CD4-positive, alpha-beta T cell treated with Interleukin-15 for 1 hour (primary cell): ENCODE measurements at places on chromosomes 13 and 19.
A peak's percentile ranks its signal among the peaks of the same experiment; 100 is the strongest.

GRCh38 chr13:43300865-43301264 is 277.5 kb downstream of the DNAJC15 start:
- DNase-seq, result no peak

DNA sequence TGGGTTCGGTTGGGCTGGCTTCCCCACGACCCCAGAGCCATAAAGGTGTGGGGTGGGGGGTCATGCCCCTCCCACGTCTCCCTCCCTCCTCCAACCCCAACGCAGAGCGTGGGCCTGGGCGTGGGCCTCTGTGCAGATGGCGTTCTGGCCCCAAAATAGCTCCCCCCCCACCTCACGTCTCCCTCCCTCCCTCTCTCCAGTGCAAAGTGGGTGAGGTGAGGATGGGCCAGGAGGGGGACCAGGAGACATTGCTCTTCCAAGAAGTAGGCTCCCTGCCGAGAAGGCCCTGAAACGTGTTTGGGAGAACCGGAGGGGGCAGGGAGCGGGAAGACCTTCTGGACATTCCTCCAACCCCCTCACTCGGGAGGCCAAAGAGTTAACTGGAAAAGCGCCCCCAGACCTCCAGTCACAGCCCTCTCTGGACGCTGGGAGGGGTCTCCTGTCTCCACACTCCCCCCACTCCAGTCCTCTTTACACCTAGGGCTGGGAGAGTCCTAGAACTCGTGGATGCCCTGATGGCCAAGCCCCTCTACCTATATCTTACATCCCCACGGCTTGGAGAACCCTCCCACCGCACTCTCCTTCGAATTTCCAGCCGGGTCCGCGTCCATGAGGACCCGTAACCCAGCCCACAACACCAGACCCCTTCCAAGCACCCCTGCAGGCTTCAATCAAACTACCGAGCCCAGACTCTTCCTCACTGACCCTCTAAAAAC is 855 bp downstream of the UNC13A start:
- DNase-seq, result no peak

GRCh38 chr13:49428041-49428763 is 15.7 kb downstream of the CAB39L start:
- no peak for DNase-seq

- peak; percentile 35 for DNase-seq
Observed at GRCh38 chr13:20945952-20946383, 43.4 kb upstream of the XPO4 start.

DNA sequence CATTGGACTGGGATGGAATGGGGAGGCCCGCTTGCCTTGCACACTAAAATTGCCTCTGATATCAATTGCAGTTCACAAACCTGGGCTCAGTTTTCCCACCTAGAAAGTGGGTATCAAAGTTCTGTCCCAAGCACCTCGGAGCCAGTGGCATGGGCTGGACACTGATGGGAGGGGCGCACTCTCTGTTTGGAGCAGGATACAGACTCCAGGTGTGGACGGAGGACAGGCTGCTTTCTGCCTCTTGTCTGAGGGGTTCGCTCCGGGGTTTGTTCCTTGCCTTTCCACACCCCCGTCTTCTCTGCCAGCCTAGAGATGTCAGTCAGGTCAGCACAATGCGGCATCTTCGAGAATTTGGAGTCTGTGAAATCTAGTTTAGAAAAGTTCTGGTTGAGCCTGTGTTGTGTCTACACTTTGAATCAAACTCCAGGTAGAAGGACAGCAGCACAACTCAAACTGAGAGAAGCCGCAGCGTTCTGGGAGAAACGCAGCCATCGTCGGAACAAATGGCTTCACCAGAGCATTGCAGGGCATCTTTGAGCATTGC is 141.9 kb downstream of the TEX29 start:
- no peak for DNase-seq

- DNase-seq, result no peak
Observed at GRCh38 chr19:21566073-21566472, 60.7 kb downstream of the ZNF429 start.

DNA sequence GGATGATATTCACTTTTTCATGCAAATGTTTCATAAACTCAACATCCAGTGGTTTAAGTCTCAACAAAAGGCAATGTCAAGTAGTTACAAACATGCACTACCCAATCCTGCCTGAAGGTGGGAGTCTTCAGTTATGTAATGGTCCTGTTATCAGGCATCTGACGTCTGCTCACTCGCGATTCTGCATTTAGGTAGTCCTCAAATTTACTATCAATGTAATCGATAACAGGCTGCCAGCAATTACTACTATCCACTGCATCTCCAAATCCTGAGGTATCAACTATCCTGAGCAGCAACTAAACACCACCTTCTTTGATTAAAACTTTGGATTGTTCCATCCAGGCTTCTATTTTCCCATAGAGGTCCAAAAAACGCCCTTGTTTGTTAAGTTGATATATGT is 51.2 kb downstream of the NLRP12 start:
- no peak for DNase-seq

GRCh38 chr13:64551755-64552154 is 2678.4 kb downstream of the PCDH9 start:
- no peak for DNase-seq

DNA sequence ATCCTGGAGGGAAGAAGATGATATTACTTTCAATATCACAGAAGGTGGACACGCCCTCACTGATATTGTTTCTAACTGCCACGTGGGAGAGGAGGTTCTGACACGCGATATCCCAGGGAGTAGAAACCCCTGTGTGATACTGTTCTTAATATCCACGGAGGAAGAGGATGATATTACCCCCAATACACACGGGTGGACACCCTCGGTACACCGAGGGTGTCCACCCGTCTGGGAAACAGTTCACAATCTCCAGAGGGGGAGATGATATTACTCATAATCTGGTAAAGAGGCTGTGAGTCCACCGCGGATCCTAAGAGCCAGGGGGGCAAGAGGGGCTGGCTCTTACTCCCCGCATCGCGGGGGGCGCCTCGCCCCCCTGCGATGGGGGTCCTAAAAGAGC is 29.7 kb upstream of the RGCC start:
- DNase-seq, result no peak

GRCh38 chr13:110468986-110469495 is 92.5 kb downstream of the RAB20 start:
- DNase-seq, result no peak

GRCh38 chr13:61812286-61812685 is 396.6 kb upstream of the PCDH20 start:
- no peak for DNase-seq

- DNase-seq, result no peak
Observed at GRCh38 chr13:91563799-91564198, 165.4 kb downstream of the GPC5 start.

GRCh38 chr13:44394658-44395057 is 21.0 kb downstream of the SERP2 start:
- DNase-seq, result no peak

- no peak for DNase-seq
Observed at GRCh38 chr13:100274942-100275506, 186.1 kb downstream of the PCCA start.
